ENCODE measurements at places on chromosomes 2 and 18. TPM values are rescaled to one million over a fixed set of nuclear protein-coding genes. Genes with fewer than 3 reads are reported as not detected.

- no peak overlapping the region for H3K4me3 ChIP-seq
- no peak overlapping the region for H3K27ac ChIP-seq
- H3K36me3 ChIP-seq, result no peaks in the 10 kb centered on the region
- no peaks in the 10 kb centered on the region for H3K4me1 ChIP-seq
Measured at GRCh38 chr18:50982086-50982801, 14.4 kb downstream of the ELAC1 start.

- peaks cover 6% of the 10 kb centered on the region for H3K4me1 ChIP-seq
- no peak overlapping the region for H3K4me3 ChIP-seq
- no peak overlapping the region for H3K27ac ChIP-seq
- no peaks in the 10 kb centered on the region for H3K36me3 ChIP-seq
Measured at GRCh38 chr2:216589791-216590190, 43.4 kb upstream of the IGFBP2 start.

- H3K4me1 ChIP-seq, result no peaks in the 10 kb centered on the region
- no peak for DNase-seq
- no peaks in the 10 kb centered on the region for H3K36me3 ChIP-seq
- H3K4me3 ChIP-seq, result no peak overlapping the region
- no peak overlapping the region for H3K27ac ChIP-seq
Measured at GRCh38 chr2:15732341-15733077, 140.8 kb downstream of the DDX1 start.

GRCh38 chr18:48863432-48864065 is 87.2 kb downstream of the SMAD7 start:
- no peak overlapping the region for H3K4me3 ChIP-seq
- no peak for DNase-seq
- H3K4me1 ChIP-seq, result peaks cover 26% of the 10 kb centered on the region

The STPG4 gene
- total RNA-seq, result 0.28 TPM

The LYG2 gene
- total RNA-seq, result not detected

DNA sequence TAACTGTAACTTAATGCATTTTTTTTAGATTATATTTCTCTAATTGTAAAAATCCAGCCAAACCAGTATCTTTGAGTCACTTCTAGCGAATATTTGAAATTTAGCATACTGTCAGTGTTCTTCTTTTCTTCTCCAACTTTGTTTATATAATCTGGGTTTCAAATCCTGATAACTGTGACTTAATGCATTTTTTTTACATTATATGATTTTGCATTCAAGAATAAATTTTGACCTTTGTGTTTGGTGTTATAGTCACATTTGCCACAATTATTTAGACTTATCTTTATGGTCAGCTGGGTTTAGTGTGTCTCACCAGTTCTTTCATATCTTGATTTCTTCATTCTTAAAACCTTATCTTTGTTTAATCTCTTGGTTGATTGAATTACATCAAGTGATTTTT is 345.7 kb downstream of the SLC4A3 start:
- H3K4me3 ChIP-seq, result no peak overlapping the region
- no peak overlapping the region for H3K27ac ChIP-seq
- H3K4me1 ChIP-seq, result no peaks in the 10 kb centered on the region
- no peaks in the 10 kb centered on the region for H3K36me3 ChIP-seq

DNA sequence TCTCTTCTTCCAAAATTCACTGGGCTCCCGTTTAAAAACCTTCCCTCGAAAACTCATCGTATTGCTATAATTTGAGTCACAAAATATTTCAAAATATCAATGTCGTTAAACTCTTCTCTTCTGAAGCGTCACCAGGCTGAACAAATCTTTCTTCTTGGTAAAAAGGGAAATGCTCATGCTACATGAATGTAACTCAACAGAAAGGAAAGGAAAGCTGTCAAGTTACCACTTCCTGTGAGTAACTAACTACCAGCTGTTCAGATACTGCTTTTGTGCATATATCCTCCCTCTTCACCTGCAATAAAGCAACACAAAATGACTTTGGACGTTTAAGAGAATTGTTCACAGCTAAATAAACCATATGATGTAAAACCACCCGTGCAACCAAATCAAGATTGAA is 95.4 kb downstream of the DOCK10 start:
- H3K27me3 ChIP-seq, result no peaks in the 10 kb centered on the region
- no peak for DNase-seq

DNA sequence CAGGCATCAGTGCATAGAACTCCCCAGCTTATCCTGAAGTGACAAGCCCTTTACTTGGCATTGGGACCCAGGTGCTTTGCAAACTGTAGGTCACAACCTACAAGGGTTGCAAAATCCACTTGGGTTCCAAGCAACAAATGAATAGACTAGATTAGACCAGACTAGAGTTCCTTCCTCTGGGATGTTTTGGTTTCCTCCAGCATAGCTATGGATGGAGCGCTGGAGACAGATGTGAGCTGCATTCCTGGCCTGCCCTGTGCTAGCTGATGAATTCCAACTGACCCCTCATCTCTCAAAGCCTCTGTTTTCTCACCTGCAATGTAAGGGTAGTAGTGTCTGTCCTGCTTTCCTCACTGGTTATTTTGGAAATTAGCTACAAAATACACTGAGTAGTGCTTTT is 86.2 kb downstream of the NPAS2 start:
- no peak overlapping the region for H3K27ac ChIP-seq
- no peaks in the 10 kb centered on the region for H3K27me3 ChIP-seq
- DNase-seq, result no peak
- H3K36me3 ChIP-seq, result no peaks in the 10 kb centered on the region
- H3K4me3 ChIP-seq, result no peak overlapping the region

The PFN4 gene
- total RNA-seq, result not detected

DNA sequence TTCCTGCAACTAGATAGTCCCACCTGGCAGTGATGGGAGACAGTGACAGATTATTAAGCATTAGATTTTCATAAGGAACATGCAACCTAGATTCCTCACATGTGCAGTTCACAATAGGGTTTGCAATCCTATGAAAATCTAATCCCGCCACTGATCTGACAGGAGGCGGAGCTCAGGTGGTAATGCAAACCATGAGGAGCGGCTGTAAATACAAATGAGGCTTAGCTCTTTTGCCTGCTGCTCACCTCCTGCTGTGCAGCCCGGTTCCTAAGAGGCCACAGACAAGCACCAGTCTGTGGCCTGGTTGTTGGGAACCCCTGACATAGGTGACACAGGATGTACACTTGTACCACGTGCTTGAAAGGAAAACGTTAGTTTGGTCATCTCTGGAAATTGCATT is 41.6 kb downstream of the CDH19 start:
- H3K27ac ChIP-seq, result no peak overlapping the region
- no peaks in the 10 kb centered on the region for H3K27me3 ChIP-seq
- no peaks in the 10 kb centered on the region for H3K4me1 ChIP-seq

- no peaks in the 10 kb centered on the region for H3K36me3 ChIP-seq
- H3K4me3 ChIP-seq, result no peak overlapping the region
- H3K4me1 ChIP-seq, result no peaks in the 10 kb centered on the region
- no peak for DNase-seq
- H3K27me3 ChIP-seq, result no peaks in the 10 kb centered on the region
- no peak overlapping the region for H3K27ac ChIP-seq
Measured at GRCh38 chr2:132598536-132598935, 71.5 kb downstream of the LYPD1 start.

- no peak overlapping the region for H3K4me3 ChIP-seq
- no peaks in the 10 kb centered on the region for H3K27me3 ChIP-seq
- DNase-seq, result no peak
- no peaks in the 10 kb centered on the region for H3K36me3 ChIP-seq
- H3K4me1 ChIP-seq, result no peaks in the 10 kb centered on the region
Measured at GRCh38 chr2:158893026-158893425, 75.4 kb upstream of the TANC1 start.

All from H1 (cell line).